ENCODE measurements at places on chromosomes 6 and 20. TPM values are rescaled to one million over a fixed set of nuclear protein-coding genes. Genes with fewer than 3 reads are reported as not detected.

DZANK1 gene
- total RNA-seq: 1.8 TPM

MLIP gene
- total RNA-seq: not detected

MCHR2 gene
- not detected for total RNA-seq

C6orf62 gene
- total RNA-seq: 110 TPM

TPD52L1 gene
- total RNA-seq: 48.9 TPM

UST gene
- total RNA-seq: 13.3 TPM

GRM4 gene
- total RNA-seq: 0.07 TPM

PDYN gene
- not detected for total RNA-seq

HDGFL1 gene
- not detected for total RNA-seq

CDH4 gene
- total RNA-seq: 11.2 TPM

IBTK gene
- 29.5 TPM for total RNA-seq

AFG1L gene
- total RNA-seq: 4.7 TPM

SLC17A2 gene
- not detected for total RNA-seq

LAMP5 gene
- total RNA-seq: not detected

PRKN gene
- 0.25 TPM for total RNA-seq

SLC2A10 gene
- 0.11 TPM for total RNA-seq

FAM217A gene
- not detected for total RNA-seq

HSPA1L gene
- total RNA-seq: 0.46 TPM

ELOVL2 gene
- total RNA-seq: 0.18 TPM

PKIG gene
- total RNA-seq: 19.9 TPM

LINC00237 gene
- total RNA-seq: not detected

PRPH2 gene
- not detected for total RNA-seq

TSPO2 gene
- not detected for total RNA-seq

HLA-DPA1 gene
- total RNA-seq: not detected

Data from foreskin keratinocyte (primary cell).